Cortex of kidney (tissue), 1 donor: ENCODE measurements at places on chromosomes 3 and 15.

- DNase-seq: no peak
These were observed 72.8 kb upstream of the FAN1 start for GRCh38 chr15:30830961-30831360.

- DNase-seq: no peak
These were observed 199.7 kb downstream of the RPLP1 start for GRCh38 chr15:69652293-69652692.

- DNase-seq: no peak
These were observed 23.2 kb downstream of the CFAP92 start for GRCh38 chr3:128970740-128971047.

DNA sequence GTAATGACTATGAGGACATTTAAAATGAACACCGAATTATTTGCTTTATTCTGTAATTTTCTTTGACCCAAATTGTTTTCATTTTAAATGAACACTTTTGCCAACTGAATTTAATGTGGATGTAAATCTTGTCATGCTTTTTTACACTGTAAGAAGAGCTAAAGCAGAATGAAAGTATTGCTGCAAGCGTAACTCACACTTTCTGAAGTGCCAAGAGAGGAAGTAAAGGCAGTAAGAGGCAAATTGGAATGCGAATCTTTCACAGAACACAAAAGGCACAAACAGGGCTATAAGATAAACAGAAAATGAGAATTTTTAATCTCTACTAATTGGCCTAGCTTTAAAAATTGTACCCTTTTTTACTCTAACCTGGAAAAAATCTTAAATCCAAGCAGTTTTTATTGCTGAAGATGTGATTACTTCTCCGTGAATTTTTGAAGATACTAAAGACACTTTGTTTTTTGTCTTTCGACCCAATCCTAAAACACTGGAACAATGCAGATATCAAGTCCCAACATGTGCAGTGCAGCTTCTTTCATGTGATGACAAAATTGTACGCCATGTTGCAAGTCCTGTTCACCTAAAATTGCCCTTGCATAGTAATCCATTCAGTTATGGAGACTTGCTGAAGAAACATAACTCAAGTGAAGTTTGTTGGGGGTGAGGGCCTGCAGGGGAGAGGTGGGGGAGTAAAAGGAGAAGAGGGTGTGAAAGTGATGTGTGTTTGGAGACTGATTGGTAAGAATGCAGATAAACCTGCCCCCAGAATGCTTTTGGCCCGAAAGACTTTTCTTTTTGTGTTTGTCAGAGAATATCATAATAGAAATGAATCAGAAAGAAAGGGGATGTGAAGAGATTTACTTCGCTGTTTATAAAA, 1.4 kb downstream of the ARID3B start:
- no peak for DNase-seq

DNA sequence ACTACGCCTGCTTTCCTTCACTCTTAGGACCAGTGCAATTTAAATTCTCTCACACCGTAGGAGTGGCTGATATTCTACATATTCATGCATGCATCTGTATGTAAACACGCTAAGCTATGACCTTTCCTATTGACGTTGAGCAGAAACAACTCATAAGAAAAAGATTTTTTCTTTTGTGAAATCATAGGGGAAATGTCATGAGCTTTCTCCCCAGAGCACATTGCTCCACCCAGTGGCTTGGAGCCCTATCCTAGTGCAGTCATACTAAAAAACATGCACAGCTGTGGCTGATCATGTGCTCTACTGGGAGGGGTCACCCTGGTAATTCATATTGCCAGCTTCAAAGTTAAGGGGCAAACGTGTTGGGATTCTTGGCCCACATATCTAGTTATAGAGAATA, 1.8 kb upstream of the MESD start:
- no peak for DNase-seq

DNA sequence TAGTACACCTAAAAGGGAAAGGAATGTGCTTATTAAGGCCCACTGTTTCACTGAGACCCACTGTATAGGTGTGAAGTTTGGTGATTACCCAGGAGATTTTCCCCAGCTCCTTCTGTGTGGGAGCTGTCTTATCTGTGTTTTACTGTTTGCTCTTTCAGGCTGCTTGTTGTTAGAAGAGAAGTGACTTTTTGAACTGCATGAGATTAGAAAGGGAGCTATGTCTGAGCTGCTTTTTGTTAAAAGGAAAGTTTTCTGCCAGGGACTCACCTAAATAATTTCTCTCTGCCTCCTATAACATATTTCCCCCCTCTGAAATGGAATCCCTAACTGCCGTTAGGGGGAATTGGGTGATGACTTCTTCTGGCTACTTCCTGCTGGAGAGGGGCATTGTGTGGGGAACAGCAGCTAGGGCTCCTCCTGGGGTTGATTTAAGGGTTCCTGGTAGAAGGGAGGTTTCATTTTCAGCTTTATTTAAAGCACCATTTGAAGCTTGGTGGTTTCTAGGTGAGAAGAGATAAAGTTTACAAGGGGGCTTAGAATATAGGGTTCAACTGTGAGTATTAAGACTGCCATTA, 77.1 kb upstream of the ATP11B start:
- DNase-seq: no peak

- DNase-seq: no peak
These were observed 44.8 kb upstream of the SNTN start for GRCh38 chr3:63607716-63608115.

- DNase-seq: no peak
These were observed 84.0 kb upstream of the ATP11B start for GRCh38 chr3:182709306-182709705.

DNA sequence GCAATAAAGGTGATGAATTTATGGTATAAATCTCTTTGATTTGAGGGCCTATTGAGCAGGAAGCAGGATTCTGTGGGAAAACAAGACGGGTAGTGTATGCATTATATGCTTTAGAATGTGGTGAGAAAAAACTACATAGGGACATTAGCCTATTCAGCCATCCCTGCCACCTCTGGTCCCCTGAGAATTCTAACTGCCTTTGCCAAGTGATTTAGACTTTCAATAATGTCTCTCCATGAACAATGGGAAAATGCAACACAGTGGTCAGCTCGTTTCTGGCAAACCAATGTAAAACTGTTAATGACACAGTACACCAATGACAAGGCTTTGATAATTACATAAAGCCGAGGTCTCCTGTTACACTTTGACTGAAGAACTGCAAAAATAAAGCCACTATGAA, 314.7 kb upstream of the CNTN4 start:
- DNase-seq: no peak

GRCh38 chr15:45179221-45179985, 8.4 kb downstream of the SHF start:
- DNase-seq: no peak

DNA sequence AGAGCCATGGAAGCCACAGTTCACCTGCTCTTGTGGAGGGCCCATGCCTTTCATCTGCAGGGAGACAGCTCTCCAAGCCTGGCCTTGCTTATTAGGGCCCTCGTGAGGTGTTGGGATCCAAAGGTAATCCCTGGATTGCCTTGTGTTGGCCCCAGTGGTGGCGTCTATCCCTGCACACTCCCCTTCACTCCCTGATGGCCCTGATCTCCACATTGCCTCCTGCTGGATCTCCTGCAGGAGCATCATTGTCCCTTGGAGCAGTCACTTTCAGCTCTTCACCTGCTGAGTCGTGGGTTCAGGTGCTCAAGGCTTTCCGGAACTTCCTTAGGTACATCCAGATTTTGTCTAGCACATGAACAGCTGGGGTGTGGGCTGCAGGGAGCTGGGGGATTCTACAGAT, 7.0 kb downstream of the PPCDC start:
- no peak for DNase-seq

GRCh38 chr15:86911022-86911421, 831.4 kb downstream of the AGBL1 start:
- DNase-seq: no peak

GRCh38 chr15:89132611-89133507, 44.6 kb downstream of the ABHD2 start:
- no peak for DNase-seq

DNA sequence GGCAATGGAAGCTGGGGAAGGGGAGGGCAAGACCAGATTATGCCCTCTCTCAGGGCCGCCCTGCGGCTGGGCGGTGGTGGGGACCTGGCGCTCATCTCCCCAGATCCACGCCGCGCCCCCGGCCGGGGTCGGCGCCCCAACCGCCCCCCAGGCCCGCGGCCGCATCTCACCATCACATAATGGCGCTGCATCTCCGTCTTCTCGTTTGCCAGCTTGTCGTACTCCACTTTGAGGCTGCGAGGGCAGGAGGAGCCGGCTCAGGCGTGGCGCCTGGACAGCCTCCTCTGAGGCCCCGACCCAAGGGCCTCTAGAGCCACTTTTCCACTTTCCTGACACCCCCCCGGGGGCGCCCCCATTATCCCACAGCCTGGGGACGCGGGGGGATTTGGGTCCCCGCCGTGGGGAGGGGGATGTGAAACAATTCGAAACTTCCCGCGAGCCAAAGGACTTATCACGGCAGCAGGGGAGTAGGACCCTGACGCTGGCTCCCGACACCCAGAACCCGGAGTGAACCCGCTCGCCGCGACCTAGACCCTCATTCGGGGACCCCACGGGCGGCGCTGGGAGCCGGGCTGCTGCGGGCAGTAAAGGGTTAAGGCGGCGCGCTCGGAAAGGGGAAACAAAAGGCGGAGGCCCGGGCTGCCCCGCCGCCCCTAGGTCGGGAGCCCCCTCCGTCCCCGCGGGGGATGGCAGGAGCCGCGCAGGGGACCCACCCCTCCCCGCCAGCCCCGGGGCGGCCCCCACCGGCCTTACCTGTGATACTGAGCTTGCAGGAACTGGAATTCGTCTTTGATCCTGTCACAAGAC, 2.1 kb downstream of the TLE3 start:
- no peak for DNase-seq

DNA sequence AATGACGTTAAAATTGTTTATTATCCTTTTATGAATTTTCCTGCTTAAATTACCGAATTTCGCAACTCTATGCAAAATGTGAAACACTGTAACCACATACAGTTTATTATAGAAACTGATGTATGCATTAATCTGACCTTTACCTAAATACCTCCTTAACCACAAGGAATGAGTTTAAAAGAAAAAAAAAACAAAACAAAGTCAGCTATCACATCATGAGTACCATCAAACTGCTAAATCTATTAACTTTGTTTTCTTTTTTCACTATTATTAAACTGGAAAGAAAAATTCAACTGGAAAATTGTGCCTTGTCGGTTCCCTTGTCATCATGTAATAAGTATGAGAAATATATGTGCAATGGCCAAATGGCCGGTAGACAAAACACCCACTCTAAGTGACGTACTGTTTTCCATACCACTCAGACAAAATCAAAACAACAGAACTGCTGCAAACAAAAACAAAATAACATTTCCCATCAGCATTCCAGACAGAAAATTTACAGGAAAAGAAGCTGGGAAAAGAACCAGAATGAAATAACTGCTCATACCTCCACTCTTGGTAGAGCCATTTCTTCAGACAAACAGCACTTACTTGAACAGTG, 415.3 kb downstream of the FOXP1 start:
- no peak for DNase-seq

DNA sequence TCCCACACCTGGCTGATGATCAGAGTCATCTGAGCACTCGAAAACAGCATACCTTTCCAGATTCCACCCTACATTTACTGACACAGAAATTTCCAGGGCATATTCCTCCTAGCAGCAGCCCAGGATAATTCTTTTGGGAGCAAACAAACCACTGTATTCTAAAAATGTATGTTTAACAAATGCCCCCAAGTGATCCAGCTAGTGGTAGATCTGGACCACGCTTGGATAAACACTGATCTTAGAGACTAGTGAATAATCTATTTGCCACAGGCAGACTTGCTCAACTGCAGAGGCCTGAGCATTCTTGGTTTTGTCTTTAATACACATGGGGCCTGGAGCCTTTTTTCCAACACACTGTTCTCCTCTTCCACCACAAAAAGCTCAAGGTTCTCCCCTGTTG, 89.6 kb downstream of the TM4SF4 start:
- no peak for DNase-seq

- no peak for DNase-seq
These were observed 9.4 kb downstream of the CTNNB1 start for GRCh38 chr3:41208507-41209220.

DNA sequence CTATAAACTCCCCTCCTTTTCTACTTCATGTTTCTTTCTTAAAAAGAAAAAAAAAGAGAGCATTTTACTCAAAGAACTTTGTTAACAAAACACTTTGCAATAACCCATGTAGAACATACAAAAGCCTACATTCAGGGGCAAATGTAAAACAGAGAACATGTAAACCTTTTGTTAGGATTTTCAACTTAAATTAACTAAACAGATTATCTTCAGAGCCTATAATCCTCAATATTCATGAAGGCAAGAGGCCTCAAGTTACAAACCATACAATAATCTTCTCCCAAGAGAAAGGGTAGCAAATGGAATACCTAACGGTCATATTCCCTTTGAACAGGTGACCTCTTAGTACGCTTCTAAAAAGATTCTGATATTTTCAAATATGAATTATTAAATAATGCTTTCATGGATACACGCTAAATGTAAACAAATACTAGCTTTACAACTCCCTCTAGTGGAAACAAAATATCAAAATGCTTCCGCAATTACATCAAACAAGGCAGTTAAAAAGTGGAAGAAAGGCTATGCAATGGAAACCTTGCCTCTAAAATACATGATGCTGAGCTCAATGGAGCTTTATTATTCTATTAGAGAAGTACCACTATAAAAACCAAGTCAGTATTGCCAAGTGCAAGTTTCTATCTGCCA, 9.9 kb downstream of the CEP152 start:
- DNase-seq: no peak

DNA sequence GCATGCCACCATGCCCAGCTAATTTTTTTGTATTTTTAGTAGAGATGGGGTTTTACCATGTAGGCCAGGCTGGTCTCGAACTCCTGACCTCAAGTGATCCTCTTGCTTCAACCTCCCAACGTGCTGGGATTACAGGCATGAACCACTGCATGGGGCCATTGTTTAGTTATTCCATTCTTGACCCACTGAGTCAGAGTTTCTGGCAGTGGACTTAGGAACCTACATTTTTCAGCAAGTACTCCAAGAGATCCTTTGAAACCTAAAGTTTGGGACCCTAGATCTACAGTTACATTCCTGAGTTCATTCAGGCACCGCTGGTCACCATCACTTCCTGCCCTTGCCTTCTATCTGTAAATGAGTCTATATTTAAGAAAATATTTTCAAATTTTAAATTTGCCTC, 1.4 kb upstream of the TNFSF10 start:
- DNase-seq: no peak

GRCh38 chr3:108433928-108434327, 76.5 kb downstream of the MYH15 start:
- DNase-seq: no peak

DNA sequence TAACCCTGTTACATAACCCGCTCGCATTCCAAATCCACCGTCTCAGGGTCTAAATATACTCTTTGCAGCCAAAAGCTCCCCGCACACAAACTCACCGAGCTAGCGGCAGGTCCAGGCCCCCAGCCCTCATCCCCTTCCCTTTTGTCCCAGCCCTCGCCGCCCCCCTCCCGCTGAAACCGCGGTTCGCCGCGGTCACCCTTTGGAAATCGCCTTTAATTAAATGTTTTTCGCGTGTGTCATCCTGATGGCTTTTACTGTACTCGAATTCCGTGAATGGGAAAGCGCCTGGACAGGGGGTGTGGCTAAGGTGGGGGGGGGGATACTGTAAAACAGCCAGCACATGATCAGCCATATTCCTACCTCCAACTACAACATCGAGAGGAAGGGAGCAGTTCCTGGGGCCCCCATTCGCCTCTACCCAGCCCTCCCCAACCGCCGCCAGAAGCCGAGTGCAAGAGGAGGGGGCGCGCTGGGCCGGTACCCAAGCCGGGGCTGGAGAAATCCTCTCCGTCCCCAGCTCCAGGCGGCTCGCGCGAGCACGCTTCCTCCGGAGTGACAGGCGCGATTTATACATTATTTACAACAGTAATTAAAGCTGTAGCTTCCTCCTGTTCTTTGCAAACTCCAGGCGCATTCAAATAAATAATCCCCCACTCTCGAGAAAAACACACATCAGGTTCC, 1.7 kb downstream of the RORA start:
- DNase-seq: no peak
